Femur (tissue), 1 donor: ENCODE measurements at places on chromosomes 4 and X.

- DNase-seq = no peak
Observed at GRCh38 chr4:152572417-152573086, 36.7 kb upstream of the FBXW7 start.

DNA sequence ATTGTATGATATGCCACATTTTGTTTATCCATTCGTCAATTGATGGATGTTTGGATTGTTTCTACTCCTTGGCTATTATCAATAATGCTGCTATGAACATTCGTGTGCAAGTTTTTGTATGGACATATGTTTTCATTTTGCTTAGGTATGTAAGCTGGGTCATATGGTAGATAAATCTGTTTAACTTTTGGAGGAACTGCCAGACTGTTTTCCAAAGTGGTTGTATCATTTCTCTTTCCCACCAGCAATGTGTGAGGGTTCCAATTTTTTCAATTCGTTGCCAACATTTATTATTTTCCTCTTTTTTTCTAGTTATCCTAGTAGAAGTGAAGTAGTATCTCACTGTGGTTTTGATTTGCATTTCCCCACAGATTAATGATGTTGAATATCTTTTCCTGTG, 71.8 kb downstream of the DIAPH2 start:
- no peak for DNase-seq

DNA sequence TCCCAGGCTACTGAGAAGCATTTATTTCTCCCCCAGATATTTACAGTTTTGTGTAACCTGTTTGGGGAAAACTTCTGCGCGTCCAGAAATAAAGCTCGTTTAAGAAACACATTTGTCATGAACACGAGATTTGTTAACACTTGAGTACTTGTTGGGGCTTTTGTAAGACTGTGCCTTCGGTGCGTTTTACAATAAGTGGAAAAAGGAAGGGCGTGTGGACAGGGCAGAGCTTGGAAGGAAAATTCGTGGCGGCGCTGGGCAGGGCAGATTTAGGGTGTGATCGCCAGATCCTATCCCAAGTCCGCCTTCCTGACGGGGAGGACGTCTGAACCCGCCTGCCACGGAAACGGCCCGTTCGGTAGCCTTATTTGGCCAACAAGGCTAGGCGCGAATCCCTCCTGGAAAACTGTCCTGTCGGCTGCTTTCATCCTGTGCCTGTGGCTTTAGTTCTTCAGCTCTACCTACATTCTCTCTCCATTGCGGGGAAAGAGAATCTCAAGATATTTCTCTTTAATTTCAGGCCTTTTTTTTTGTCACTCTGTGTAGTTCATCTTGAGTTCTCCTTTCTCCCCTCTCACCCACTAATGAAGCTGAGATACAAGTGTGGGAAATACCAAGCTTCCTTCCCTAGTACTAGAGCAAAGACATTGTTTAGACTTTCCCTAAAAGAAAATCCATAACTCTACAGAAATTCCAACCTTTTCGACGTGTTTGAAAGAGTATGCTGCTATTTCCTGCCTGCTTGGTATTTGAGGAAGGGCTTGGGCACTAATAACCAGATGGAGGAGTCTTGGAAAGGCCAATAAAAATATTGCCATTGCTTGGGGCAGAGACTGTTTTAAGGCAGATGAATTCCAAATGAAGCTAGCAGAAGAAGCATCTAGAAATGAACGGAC, 982 bp downstream of the PDLIM5 start:
- DNase-seq = peak; percentile 90

DNA sequence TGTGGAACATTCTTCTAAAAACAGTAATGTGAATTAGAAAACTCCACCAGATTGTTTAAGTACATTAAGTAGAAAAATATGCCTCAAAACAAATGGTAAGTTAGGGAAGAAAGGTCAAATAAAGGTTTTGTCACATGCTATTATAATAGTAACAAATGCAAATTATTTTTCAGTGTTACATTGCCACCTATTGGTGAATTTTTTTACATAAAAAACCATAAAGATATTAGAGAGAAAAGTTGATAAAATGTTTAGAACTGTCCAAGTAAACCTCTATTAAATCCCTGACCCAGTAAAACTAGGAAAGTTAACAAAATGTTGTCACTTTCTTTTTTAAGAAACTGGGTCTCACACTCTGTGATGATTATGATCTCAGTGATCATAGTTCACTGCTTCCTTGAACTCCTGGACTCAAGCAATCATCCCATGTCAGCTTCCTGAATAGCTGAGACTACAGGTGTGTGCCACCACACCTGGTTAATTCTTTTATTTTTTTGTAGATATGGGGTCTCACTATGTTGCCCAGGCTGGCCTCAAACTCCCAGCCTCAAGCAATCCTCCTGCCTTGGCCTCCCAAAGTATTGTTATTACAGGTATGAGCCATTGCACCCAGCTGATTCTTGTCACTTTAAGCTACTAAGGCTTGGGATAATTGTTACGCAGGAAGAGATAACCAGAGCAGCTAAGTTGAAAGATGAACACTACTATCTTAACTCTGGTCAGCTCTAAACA, 157.6 kb downstream of the ATRX start:
- DNase-seq = no peak

- no peak for DNase-seq
Observed at GRCh38 chrX:40772290-40772689, 36.9 kb upstream of the MED14 start.

DNA sequence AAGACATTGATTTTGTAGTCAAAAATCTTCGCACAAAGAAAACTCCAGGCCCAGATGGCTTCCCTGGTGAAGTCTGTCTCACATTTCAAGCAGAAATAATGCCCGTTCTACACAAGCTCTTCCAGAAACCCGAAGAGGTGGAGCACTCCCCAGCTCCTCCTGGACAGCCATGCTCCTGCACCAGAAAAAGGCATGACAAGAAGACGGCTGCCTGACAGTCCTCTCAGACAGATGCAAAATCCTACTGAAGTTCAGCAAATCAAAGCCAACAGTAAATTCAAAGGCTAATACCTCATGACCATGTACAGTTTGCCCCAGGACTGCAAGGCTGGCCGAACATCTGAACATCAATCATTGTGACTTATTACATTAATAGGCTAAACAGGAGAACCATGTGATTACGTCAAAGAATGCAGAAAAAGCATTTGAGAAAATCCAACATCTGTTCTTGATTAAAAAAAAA, 30.8 kb upstream of the MXD4 start:
- DNase-seq = peak; percentile 16

DNA sequence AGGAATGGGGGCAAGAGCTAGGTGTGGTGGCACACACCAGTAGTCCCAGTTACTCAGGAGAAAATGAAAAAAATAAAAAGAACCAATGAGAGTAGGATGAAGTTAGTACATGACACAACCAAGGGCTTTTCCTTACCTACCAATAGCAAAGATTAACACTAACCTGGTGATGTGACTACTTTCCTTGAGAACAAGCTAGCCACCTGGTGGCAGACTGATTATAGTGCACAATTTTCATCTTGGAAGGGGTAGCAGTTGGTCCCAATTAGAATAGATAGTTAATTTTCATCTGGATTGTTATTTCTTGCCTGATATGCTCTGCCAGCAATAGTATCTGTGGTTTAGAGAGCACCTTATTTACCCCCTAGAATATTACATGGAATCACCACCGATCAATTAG, 1216.8 kb upstream of the PABPC4L start:
- no peak for DNase-seq

- DNase-seq = peak; percentile 67
Observed at GRCh38 chr4:2963966-2964471, 648 bp downstream of the GRK4 start.

- DNase-seq = no peak
Observed at GRCh38 chr4:140523370-140523856, 555 bp upstream of the ELMOD2 start.

- DNase-seq = no peak
Observed at GRCh38 chrX:120775959-120776358, 99.7 kb downstream of the CT47B1 start.

GRCh38 chr4:159487284-159487747, 384.4 kb downstream of the RAPGEF2 start:
- peak; percentile 63 for DNase-seq

DNA sequence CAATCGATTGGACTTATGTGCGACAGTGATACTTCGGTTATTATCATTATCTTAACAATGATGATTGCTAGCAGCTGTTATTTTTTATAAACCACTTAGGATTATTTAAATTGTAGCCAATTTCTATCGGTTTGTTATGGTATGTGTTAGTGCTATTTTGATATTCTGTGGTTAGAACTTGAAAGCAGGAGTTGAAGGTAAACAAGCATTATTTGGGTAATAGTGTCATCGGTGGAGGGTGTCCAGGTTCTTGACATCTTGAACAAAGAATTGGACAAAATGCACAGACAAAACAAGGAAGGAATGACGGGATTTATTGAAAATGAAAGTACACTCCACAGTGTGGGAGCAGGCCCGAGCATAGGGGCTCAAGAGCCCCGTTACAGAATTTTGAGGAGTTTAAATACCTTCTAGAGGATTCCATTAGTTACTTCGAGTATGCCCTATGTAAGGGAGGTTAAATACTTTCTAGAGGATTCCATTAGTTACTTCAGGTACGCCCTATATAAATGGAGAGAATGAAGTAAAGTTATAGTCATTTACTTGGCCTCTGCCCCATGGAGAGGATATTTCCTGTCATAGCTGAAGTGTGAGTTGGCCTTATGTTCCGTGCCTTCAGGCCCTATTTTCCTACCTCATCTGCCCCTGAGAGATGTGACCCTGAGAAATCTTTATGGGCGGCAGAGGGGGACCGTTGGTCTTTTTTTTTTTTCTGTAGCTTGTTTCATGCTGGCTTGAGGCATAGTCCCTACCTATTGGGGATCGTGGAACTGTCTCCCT, 13.1 kb downstream of the MOB1B start:
- no peak for DNase-seq

DNA sequence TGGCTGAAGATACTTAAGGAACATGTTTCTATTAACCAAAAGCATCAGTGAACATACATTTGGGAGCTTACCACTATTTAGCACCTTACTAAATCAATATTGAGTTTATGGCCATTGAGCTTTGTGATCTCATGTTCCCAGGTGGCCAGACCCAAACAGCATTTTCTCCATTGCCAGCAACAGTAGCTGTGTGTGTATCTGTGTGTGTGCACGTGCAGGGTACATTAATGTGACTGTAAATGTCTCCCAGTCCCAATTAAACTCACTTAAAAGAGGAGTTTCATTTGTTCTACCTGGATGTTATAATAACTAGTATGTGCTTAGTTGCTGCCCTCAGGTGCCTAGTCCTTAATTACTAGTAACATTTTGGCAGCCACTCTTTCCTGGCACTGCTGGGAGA, 282.4 kb downstream of the NR3C2 start:
- no peak for DNase-seq

DNA sequence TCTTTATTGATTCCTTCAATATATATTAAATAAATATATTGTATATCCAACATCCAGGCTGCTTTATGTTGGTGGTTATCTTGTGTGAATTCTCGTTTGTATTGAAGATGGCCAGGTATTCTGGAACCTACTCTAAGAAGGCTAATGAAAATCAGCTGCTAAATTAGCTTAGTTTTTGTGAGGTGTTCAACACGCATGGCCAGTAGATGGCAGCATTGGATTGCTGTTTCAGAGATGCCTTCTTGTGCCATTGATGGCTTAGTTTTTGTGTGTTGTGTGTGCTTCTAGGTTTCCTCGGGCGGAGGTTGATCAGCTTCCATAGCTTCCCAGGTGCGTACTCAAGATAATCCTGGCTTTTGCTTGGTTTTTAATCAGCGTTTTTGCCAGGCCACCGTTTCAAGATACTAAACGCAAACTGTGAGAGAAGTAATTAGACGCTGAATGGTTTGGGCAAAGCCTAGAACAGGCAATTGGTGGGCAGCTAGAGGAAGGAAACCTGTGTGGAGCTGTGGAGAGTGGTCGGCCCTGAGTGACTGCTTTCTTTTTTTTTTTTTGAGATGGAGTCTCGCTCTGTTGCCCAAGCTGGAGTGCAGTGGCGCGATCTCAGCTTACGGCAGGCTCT, 15.1 kb downstream of the NOCT start:
- peak; percentile 78 for DNase-seq

DNA sequence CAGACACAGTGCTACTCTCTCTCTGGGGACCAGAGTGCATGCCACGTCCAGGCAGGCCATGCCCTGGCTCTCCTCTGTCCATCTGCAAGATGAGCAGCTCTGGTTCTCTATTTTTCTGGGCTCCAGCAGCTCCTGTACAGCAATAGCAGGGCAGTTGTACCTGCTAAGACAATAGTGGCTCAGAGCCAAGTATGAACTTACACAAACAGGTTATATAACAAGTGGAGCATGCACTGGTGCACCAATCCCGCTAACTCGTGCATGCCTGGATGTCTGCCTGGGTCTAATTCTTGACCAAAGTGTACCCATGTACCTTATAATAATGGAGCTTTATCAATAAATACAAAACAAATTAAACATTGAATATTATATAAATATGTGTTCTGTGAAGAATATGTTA, 392.3 kb downstream of the CENPC start:
- no peak for DNase-seq

DNA sequence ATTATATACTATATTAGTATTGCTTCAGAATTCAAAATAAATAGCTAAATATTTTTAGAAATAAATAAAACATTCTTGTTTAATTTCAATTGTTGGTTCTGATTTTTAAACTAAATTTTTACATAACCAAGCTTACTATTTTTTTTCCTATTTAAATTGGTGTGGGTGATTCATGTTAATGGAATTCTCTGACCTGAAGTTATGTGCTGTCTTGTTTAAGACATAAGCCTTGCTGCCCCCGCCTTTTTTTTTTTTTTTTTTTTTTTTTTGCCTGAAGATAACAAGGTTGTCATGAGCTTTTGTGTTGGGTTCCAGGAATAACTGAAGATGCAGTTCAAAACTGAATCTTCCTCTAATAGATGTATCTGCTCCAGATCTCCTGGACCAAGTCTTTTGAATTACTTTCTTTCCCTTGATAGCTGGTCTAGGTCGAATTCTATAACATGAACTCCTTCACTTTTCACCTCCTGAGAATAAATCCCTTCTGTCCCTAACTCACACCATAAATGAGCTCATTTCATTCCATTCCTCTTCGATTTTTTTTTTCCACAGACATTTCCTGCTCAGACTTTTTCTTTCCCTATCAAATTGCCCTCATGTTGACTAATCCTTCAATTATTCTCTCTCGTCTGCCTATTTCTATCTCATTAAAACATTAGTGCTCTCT, 261.5 kb upstream of the FTHL17 start:
- DNase-seq = no peak

- DNase-seq = no peak
Observed at GRCh38 chr4:134024251-134024650, 177.3 kb downstream of the PABPC4L start.

- DNase-seq = no peak
Observed at GRCh38 chr4:31573554-31573953, 853.4 kb downstream of the PCDH7 start.

DNA sequence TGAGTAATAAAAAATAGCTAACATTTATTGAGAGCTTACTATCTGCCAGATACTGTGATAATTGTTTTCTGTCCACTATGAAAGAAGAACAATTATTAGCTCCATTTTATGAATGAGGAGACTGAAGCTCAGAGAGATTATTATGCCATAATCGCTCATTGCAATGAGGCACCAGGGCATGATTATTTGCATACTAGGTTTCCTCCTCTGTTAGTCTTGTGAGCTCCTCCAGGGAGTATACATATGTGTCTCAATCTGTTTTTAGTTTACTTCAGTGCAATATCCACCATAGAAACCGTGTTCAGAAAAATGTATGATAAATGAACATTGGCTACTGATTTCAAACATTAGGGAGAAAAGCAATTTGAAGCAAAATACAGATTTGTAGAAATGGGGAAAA, 139.4 kb upstream of the OTUD4 start:
- no peak for DNase-seq
